Fibroblast of the conjunctiva (primary cell): ENCODE measurements at places on chromosomes 13 and 19.

- no peak for DNase-seq
These were observed 546 bp downstream of the TBC1D4 start for GRCh38 chr13:75481176-75482069.

DNA sequence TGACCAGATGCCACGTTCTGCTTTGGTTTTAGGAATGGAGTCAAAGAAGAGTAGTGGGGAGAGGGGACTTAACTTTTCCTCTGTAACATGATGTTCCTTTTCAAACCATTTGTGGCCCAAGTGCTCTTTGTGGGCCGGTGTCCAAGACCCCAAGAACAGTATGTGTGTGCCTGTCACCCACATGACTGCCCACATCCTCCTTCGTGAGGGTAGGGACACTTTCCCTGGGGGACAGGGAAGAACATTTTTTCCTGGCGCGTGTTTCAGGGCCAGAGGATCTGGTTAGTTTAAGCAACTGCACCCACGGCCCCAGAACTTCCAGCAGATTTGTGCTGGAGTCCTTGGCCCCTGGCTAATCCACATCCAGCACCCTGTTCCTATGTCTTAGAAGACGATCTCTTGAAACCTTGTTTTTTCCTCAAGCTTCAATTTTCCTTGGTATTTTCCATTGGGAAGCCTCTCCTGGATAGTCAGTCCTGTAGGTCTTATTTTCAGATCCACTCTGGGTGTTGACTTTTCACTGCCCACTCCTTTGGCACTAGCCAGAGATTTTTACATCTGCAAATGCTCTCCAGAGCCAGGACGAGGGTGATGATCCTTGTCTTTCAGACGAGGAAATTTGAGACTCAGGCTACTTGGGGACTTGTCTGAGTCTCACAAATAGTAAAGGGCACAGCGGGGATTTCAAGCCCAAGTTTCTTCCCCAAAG lies 10.8 kb upstream of the CCDC97 start:
- DNase-seq: no peak

DNA sequence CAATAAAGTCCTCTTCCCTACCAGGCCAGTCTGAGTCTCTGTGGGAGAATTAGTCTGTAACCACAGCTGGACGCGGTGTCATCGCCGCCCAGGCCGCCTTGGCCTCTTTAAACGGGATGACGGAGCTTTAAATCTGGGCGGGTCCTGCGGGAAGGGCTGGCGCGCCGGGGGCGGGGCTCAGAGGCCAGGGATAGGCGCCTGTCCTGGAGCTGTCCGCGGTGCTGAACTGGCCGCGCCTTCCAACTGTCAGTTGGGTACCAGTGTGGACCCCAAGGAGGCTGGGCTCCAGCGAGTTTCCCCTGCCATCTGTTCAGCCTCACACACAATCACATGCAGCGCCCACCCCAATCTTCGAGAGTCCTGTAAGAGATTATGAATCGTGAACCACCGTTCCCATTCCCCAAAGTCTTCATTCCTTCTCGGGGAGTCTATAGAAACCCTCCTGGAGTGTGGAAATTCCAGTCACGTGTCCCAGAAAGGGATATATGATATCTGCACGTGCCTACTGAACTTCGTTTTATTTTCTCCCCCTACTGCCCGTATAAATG lies 11.5 kb downstream of the APLP1 start:
- DNase-seq: peak; percentile 58

DNA sequence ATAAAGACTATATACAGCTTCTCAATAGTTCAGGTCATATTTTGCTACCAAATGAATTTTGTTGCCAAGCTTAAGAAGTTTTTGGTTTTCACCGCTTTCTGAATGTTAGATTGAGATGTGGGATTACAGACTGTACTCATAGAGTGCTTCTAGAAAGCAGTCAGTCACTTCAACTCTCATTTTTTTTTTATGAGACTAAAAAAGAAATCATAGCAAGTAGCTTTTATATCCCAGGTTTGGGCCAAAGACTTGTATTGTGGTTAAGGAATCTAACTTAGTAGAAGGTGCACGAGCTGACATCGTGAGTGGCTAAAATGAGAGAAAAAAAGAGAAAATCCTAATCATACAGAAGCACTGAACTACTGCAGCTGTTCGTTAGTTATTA lies 2.2 kb upstream of the USPL1 start:
- no peak for DNase-seq

GRCh38 chr19:10152100-10152499 lies 32.4 kb upstream of the EIF3G start:
- DNase-seq: no peak

GRCh38 chr13:26307701-26308100 lies 53.8 kb downstream of the CDK8 start:
- DNase-seq: no peak

GRCh38 chr19:45676851-45677263 lies 8.8 kb downstream of the GIPR start:
- DNase-seq: no peak

DNA sequence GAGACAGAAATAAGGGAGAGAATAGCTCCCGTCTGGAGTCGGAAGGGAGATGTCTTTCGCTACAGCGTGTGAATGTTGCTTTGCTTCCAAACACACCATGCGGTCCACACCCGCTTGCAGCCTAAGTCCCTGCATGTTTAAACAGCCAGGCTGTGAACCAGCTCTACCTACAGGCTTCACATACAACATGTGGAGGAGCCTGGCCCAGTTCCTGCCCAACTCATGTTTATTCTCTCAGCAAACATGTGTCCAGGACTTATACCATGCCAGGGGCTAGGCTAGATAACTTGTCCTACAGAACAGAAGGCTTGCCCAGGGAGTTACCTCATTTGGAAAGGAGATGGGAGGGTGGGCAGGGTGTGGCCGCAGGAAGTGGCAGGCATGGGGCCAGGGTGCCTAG lies 181.5 kb downstream of the FOXO1 start:
- no peak for DNase-seq

DNA sequence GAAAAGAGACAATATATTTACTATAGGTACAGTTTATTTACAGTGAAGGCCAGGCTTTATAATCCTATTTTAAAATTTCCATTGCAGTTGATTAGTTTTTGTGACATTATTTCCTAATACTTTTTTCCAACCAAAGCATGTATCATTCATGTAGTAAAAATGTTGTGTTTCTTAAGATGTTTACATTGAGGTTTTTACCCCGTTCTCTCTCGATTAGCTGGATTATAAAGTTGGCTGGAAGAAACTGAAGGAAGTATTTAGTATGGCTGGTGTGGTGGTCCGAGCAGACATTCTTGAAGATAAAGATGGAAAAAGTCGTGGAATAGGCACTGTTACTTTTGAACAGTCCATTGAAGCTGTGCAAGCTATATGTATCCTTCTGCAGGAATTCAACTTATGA lies 21.2 kb downstream of the HNRNPM start:
- no peak for DNase-seq

- DNase-seq: peak; percentile 61
These were observed 183.6 kb upstream of the EDNRB start for GRCh38 chr13:78102121-78102677.

GRCh38 chr13:77042566-77043177 lies 15.7 kb upstream of the FBXL3 start:
- no peak for DNase-seq

DNA sequence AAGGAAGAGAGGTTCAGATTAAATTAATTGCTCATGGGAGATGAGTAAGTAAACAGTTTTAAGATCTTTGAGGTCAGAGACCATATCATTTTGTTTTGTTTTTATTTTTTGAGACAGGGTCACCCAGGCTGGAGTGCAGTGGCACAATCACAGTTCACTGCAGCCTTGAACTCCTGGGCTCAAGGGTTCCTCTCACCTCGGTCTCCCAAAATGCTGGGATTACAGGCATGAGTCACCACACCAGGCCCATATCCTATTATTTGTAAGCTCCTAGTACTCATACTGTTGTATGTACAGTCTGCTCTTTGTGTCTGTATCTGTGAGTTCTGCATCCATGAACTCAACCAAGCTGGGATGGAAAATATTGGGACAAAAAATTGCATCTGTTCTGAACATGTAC lies 6.0 kb upstream of the RASL11A start:
- DNase-seq: no peak

GRCh38 chr13:75016225-75016624 lies 465.7 kb downstream of the TBC1D4 start:
- no peak for DNase-seq

GRCh38 chr13:69226427-69226826 lies 881.2 kb upstream of the ATXN8OS start:
- no peak for DNase-seq

- DNase-seq: peak; percentile 84
These were observed 25.7 kb downstream of the SH3GL1 start for GRCh38 chr19:4374498-4375163.

DNA sequence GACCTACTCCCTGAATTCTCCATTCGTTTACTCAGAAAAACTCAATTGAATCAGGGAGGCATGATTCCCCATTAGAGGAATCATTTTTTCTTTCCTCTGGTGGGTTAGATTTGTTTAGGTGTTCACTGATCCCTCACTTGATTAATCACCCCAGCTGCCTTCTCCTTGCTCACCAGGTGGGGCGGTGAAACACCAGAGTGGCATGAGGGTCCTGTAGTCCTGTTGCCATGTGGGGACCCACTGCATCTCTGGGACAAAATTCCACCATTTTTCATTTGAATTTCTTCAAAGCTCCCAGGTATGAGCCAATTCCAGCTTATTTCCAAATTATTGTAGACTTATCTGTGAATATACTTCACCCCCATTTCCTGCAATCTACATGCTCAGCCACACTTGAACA lies 462.7 kb upstream of the ZNF507 start:
- DNase-seq: no peak
